Esophagus squamous epithelium (tissue), 5 donors: ENCODE measurements at places on chromosomes 1 and 21. TPM values are rescaled to one million over a fixed set of nuclear protein-coding genes. Genes with fewer than 3 reads are reported as not detected.

Gene SPRR4
- 0.64 TPM for total RNA-seq

Gene ADCY10
- total RNA-seq = not detected

Gene KIF21B
- 2.1 TPM for total RNA-seq

Gene TMEM52
- 3.2 TPM for total RNA-seq

Gene RAB42
- 2.5 TPM for total RNA-seq
